Kidney (tissue), 22 donors: ENCODE measurements at places on chromosomes 3 and 15.
A peak's percentile ranks its signal among the peaks of the same experiment; 100 is the strongest.

DNA sequence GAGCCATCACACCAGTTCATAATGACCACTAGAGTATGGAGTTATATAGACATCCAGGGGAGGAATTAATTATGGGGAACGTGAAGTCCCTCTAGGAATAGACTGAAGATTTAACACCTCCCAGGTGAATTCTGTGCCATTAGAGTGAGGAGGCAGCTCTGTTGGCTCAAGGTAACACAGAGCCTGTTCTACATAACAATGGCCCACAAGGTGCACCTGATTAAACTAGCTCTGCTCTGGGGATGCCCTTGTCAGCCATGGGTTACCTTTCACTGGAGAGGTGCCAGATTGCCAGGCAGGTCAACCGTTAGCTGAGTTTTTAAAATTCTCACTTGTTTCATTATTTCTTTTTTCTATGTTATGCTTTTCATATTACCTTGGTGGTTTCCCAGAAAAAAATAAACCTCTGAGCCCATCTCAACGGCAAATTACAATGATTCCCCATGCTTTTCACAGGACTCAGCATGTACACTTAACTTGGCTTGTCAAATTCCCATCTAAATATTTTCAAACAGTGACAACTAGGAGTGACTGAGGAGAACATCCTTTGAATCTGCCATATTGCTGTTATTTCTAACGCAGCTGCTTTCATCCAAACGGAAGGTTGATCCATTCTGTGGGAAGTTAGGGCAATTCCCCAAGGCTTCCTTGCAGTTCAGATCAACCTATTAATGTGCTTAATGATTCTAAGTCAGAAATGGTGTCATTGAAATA is 512.9 kb downstream of the MCTP2 start:
- no peaks in the 10 kb centered on the region for H3K36me3 ChIP-seq
- DNase-seq, result no peak
- H3K27ac ChIP-seq, result no peak overlapping the region
- H3K27me3 ChIP-seq, result no peaks in the 10 kb centered on the region

DNA sequence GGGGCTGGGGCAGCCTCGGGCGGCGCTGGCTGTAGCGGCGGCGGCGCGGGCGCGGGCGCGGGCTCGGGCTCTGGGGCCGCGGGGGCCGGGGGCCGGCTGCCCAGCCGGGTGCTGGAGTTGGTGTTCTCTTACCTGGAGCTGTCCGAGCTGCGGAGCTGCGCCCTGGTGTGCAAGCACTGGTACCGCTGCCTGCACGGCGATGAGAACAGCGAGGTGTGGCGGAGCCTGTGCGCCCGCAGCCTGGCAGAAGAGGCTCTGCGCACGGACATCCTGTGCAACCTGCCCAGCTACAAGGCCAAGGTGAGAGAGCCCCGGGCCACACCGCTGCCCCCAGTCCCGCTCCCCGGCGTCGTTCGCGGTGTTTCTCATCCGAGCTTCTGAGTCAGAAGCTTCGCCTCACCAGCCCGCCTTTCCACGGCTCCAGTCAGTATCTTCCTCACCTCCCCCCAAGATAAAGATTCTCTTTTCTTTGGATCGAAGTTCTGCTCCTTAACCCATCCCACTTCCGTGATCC is 600 bp downstream of the FBXO45 start:
- no peaks in the 10 kb centered on the region for H3K4me1 ChIP-seq
- H3K27ac ChIP-seq, result no peak overlapping the region
- H3K36me3 ChIP-seq, result no peaks in the 10 kb centered on the region
- H3K4me3 ChIP-seq, result peak overlapping the region; percentile 77

DNA sequence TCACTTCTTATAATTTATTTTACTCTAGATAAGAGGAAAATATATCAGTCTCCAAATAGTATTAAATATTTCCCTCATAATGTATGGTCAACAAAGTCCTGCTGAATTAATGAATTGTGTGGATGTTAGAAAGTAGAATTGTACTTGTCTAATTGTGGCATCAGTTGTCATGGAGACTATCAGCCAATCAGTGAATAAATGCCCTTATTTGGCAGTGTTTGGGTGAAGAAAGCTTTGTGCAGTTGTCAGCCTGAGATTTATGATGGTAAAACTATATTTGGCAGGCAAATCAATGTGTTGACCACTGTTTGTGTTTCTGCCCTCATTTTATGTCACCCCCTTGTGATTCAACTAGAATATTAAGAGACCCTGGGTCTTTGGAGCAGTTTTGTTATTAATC is 293.6 kb upstream of the MDFIC2 start:
- no peaks in the 10 kb centered on the region for H3K4me1 ChIP-seq
- H3K27me3 ChIP-seq, result no peaks in the 10 kb centered on the region
- H3K27ac ChIP-seq, result no peak overlapping the region
- H3K36me3 ChIP-seq, result no peaks in the 10 kb centered on the region
- no peak for DNase-seq

GRCh38 chr15:44788748-44789147 is 52.4 kb downstream of the TRIM69 start:
- H3K27me3 ChIP-seq, result no peaks in the 10 kb centered on the region
- no peaks in the 10 kb centered on the region for H3K36me3 ChIP-seq
- no peaks in the 10 kb centered on the region for H3K4me1 ChIP-seq

DNA sequence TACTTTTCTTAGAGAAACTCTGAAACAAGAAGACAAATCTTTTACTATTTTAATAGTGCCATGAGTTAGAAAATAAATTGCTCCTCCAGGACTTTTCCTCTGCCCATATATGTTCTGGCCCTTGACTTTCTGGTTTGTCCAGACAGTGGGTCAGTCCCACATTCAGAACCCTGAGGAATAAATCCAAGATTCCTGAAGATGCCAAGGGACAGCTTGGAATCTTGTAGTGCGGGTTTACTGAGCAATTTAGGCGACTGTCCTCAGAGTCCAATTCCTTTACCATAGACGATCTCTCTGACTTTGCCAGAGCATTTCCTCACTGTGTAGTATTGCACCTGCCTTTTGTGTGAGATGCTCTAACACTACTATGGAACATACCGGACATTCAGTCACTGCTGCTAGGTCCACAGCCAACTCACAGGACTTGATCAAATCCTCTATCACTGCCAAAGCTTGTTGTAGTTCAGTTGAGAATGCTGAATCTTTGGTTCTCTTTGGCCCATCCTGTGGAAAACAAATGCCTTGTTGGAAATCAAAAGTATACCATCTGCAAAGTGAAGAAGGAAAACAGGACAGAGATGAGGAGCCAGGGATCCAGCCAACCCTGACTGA is 37.4 kb upstream of the B3GNT5 start:
- DNase-seq, result no peak
- H3K4me3 ChIP-seq, result no peak overlapping the region
- H3K27me3 ChIP-seq, result no peaks in the 10 kb centered on the region
- H3K4me1 ChIP-seq, result no peaks in the 10 kb centered on the region

DNA sequence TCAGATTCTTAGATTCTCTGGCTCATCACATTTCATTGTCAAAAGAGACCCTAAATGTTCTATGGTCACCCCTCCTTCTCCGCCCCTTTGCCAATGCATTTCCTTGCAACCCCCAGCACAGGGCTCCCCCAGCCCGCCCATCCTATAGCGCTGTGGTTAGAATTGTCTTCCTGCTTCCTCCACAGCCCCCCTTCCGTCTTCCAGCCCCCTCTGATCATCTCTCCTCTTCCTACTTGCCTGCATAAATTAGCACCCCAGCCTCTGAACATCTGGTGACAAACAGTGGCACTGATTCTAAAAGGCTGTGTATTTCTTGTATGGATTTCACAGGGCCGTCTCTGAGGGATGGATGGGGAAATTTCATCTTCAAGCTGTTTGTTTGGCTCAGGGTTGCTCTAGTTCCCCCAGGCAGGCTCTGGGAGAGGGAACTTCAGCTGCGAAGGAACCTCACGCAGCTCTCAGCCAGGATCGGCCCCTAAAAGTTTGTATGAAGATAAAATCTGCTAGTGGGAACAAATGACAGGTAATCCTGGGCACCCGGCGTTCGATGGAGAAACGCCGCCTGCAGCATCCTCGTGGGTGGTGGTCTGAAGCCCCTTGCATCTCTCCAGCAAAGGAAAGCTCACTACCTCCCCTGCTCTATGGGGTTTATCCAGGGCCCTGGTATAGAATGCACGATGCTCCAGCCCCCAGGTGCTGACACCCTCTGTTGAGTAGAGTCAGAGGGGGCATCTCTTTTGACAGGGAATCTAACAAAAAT is 83.0 kb downstream of the WNT7A start:
- no peaks in the 10 kb centered on the region for H3K27me3 ChIP-seq
- H3K4me1 ChIP-seq, result no peaks in the 10 kb centered on the region
- H3K36me3 ChIP-seq, result no peaks in the 10 kb centered on the region
- no peak for DNase-seq

DNA sequence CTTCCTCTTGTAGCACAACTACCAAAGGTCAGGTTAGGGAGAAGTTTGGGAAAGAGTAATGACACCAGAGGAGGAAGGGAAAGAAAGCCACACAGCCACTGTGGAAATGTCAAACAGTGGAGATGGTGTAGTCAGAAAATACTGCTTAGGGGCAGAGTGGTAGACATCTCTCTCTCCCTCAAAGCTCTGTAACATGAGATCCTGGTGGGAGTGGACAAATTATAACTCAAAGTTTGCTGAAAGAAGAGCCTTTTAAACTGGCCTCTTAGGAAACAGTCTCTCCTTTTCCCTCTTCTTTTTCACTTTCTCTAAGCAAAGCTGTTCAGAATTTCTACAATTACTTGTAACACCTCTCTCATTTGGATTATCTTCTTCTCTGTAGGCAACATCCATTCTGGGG is 55.8 kb downstream of the LRRN1 start:
- no peaks in the 10 kb centered on the region for H3K27me3 ChIP-seq
- no peak overlapping the region for H3K27ac ChIP-seq
- DNase-seq, result no peak
- no peaks in the 10 kb centered on the region for H3K36me3 ChIP-seq
- H3K4me3 ChIP-seq, result no peak overlapping the region
